ENCODE measurements at places on chromosomes 6 and 20. TPM values are rescaled to one million over a fixed set of nuclear protein-coding genes. Genes with fewer than 3 reads are reported as not detected.

DNA sequence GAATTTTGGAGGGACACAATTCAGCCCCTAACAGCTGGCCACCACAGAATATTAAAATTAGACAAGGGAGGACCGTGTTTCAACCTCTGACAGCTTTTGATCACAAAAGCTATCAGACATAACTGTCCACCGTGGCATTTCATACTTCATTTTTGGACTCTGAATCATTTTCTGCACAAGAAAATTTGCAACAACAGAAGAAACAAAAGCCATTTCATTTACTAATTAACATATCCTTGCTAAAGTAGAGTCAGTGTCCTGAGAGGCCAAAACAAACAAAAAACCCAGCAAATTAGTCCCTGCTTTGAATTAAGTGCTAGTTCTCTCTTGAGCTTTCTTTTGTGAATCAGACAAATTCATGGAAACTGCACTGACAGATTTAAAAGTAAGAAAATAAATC lies 17.6 kb upstream of the COL12A1 start:
- no peak for DNase-seq

DNA sequence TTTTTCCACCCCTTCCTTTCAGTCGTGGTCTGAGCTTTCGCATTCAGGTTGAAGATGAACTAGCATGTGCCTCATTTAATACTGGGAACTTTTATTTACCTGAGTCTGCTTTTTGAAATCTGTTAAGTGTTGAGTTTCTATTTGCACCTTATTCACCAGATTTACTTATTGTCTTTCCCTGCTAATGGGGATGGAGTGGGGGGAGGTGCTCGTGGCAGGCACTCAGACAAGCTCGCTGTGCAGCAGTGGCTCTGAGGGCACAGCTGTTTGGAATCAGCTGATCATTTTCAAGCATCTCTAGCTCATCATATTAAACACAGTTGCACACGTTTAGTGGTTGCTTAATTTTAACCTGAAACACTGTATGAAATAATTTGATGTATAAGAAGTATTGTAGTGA lies 35.6 kb downstream of the UTRN start:
- no peak for DNase-seq

Gene CST5
- polyA plus RNA-seq, result not detected

DNA sequence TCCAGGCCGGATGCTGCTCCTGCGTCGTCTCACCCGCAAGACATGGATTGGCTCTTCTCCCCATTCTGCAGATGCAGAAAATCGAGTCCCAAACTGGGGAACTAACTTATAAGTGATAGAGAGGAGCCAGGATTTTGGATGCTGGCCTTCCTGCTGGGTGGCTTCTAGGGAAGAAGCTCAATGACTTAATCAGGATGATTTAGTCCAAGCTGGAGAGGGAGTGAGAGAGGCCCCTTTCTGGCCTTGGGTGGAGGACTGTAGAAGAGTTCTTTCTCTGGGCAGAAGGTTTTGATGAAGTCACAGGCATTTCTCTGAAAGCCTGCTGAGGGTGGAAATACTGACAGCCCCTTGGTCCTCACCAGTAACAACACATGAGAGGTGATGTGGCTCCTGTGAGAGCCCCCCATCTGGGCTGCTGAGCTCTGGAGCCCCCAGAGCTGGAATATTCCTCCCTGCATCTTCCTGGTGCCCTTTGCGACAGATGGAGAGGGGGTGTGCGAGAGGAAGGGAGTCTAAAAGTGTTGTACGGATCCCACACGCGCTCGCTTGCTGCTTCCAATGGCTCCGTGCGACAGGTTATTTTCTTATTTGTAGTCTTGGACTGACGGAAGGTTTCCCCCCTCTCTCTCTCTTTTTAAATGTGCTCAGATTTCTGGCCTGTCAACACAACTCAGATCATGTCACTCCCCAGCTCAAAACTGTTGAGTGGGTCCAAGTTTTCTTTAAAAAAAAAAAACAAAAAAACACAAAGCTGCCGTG lies 3.5 kb downstream of the SIRPA start:
- no peak for DNase-seq

DNA sequence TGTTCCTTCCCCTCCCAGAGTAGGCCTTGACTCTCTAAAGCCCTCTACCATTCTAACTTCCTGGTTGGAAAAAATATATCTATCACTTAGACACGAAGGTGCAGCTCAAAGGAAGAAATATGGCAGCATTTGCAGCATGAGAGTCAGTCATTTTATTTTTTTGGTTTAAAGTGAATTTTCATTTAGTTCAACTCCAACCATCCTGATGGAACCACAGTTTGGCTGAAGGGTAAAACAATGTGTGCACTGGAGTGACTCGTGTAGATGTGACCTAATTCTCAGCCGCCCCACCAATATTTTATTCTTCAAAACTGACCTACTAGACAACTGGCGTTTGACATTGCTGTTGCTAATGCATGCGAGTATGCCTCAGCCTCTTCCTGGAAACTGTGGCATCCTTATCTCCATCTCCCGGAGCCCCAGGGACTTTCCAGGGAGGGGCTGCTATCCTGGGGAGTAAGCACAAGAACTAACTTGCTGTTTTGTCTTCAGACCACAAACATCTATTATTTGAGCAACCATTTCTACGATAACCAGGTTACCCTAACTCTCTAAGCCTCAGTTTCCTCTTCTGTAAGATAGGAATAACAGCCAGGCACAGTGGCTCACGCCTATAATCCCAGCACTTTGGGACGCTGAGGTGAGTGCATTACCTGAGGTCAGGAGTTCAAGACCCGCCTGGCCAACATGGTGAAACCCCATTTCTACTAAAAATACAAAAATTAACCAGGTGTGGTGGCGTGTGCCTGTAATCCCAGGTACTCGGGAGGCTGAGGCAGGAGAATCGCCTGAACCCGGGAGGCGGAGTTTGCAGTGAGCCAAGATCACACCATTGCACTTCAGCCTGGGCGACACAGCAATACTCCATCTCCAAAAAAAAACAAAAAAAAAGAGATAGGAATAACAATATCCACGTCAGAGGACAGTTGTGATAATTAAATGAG lies 148.7 kb upstream of the JARID2 start:
- no peak for DNase-seq

DNA sequence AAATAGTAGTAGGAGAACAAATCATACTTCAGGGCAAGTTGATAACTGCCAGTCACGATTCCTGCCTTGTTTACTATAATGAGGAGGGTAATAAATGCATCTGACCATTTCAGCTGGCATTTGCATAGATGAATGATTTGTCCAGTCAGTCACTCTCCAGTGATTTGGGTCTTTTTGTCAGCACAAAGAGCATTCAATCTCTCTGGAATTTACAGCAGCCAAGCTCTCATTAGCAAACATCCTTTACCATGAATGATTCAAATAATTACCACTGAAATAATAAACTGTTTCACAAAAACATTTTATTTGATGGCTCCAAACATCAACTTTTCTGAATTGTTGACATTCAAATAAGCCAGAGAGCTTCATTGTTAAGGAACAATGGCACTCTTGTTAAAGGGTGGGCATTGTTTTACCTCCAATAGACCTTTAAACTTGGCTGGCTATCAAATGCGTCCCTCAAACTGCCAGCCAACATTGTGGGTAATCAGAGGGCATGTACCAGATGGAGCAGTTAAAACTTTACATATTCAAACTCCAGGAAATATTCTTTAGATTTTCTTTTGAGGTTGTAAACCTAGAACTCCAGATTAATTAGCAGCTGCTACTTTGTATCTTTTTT lies 30.0 kb upstream of the FBXL4 start:
- DNase-seq, result no peak

All from BJ (cell line).